Mammary epithelial cell (primary cell): ENCODE measurements at places on chromosomes 6 and 20. TPM values are rescaled to one million over a fixed set of nuclear protein-coding genes. Genes with fewer than 3 reads are reported as not detected.

- no peak for DNase-seq
These were observed 13.1 kb downstream of the TCP11 start for GRCh38 chr6:35128042-35128441.

GRCh38 chr6:142883011-142883410 is 62.0 kb downstream of the HIVEP2 start:
- DNase-seq = no peak

DNA sequence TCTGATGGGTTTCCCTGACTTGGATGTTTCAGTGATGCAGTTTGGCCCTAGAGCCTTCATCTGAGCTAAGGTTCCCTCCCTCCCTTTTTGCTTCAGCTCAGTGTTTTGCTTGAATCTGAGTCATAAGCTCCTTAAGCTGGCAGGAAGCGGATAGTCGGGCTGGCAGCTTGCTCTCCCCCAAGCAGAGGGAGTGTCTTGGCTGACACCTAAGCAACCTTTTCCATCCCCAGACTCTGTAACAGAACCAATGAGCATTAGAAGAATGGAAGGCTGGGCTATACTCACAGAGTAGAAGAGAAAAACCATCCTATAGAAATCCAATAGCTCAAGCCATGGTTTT is 98.3 kb downstream of the HAO1 start:
- peak; percentile 91 for DNase-seq

Gene NAA20
- 102 TPM for polyA plus RNA-seq

DNA sequence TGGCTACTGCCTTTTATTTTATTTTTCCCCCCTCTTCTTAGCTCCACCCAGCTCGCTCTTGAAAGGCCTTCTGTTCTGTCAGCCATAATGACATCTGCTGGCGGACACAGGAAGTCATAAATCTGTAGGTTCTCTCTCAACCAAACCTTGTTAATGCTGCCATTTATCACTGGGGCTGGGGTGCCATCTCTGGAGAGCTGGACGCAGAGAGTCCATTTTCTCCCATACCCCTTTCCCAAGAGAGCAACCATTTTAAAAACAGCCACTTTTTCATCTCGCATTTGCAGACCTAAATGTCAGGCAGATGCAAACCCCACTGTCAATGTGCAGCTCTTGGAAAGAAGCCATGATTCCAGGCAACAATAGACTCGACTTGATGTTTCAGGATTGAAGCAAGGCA is 13.0 kb upstream of the TSHZ2 start:
- no peak for DNase-seq

Gene NNAT
- polyA plus RNA-seq = 0.86 TPM

Gene SERPINB6
- polyA plus RNA-seq = 82.5 TPM

Gene ADGRB3
- polyA plus RNA-seq = not detected

GRCh38 chr6:32327103-32327502 is 44.6 kb downstream of the TSBP1 start:
- no peak for DNase-seq

GRCh38 chr6:141552463-141552862 is 580.3 kb upstream of the GJE1 start:
- DNase-seq = peak; percentile 94

DNA sequence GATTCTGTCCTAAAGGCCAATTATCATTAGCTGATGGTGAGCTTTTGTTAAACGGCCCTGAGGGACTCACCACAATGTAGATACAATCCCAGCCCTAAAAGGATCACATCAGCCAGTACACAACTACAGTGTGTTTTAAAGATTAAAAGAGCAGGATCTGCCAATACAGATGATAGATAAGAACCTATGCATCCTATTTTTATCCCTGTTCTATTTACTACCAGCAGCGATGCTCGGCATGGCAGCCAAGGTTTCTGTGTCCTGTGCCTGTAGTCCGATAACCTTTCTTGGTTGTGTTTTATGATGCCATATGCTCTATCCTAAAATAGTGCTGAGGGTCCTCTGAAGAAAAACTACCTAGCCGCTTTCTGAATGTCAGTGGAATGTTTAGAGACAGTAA is 289.4 kb downstream of the PHACTR1 start:
- DNase-seq = no peak

Gene GSTA2
- not detected for polyA plus RNA-seq

DNA sequence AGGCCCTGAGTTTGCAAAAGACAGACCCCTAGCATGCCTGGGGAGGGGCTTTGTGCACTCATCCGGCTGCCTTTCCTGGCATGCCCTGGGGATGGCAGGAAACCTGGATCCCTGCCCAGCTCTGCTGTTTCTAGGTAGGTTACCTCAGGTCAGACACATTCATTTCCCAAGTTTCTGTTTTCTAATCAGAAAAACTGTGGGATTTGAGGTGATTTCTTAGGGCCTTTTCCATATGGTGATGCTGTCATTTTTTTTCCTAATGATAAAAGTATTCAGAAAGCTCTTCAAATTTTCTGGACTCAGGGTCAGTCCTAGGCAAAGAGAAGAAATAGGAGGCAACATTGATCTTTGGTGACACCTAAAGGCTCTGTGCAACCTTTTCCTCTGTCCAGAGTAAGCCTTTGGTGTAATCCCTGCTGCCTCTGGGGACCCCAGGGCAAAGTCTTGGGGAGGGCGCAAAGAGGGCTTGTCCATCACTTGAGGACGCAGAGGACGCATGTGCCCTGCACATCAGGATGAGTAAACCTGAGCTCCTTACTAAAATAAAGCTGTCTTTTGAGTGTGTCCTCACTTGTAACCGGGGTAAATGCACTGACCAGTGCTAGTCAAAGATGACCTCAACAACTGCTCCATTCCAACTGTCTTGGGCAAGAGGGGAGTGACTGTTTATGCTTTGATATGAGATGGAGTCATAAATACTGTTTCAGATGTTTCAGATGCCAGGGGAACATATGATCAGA is 13.5 kb upstream of the TRAM2 start:
- DNase-seq = no peak

GRCh38 chr6:153074761-153075160 is 56.3 kb downstream of the RGS17 start:
- DNase-seq = no peak

Gene ETV7
- 0.78 TPM for polyA plus RNA-seq

Gene TMEM74B
- polyA plus RNA-seq = 0.67 TPM

Gene NEURL2
- 0.36 TPM for polyA plus RNA-seq

Gene CCND3
- polyA plus RNA-seq = 123 TPM

DNA sequence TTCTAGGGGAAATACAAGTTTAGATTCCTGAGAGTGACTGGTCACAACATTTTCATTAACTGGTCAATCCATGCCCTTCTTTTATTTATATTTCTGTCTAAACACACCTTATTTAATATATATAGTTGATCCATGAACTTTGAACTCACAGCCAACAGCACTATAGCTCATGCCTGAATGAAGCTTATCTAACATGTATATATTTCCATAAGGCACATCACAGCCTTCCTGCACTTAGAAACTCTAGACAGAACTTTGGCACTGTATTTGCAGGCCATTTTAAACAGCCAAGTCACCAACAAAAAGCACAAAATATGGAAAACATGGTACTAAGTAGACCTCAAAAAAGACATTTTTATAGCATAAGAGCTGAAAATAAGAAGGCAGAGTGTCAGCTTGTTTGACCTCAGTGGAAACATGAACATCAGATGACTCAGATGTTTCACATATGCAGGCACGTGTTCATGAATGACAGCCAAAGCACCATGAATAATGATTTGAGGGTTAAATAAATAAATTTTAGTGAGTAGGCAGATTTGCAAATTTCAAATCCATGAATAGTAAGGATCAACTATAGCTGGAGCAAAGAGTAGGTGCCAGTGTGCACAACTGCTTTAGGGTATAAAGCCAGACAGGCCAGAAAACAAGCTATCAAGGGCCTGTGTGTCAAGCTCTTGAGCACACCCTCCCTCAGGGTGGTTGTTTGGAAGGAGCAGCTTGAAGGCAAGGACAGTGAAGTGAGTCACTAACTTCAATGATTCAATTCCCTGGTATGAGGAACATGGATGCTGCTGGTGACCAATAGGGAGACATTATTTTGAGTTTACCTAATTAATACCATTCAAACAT is 88.9 kb upstream of the NT5E start:
- peak; percentile 93 for DNase-seq

GRCh38 chr6:30793521-30794194 is 49.3 kb upstream of the IER3 start:
- DNase-seq = no peak

- no peak for DNase-seq
These were observed 6.7 kb downstream of the RGS19 start for GRCh38 chr20:64072498-64073063.

DNA sequence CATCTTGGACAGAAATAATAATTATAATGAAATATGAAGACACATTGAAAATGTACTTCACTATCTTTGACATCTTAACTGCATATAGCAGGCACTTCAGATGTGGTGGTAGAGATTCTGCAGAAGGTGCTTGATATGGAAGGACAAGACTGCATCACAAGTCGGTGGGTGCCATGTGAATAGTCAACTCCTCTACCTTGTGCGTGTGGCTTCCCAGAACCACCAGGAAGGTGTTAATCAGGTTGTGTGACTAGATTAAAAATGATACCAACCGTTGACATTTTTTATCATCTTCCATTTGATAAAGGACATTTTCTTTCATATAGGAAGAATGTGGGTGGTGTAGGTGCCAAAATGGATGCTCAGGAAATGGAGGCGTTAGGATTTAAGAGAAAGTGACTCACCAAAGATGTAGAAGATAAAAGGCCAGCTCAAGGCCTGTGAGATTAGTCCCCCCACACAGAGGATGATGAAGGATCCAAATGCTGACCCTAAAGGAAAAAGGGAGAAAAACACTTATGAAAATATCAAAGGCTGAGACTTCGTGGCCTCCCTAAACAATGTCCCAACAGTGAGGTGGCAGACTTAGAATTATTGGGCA is 12.3 kb downstream of the SLC17A2 start:
- no peak for DNase-seq

DNA sequence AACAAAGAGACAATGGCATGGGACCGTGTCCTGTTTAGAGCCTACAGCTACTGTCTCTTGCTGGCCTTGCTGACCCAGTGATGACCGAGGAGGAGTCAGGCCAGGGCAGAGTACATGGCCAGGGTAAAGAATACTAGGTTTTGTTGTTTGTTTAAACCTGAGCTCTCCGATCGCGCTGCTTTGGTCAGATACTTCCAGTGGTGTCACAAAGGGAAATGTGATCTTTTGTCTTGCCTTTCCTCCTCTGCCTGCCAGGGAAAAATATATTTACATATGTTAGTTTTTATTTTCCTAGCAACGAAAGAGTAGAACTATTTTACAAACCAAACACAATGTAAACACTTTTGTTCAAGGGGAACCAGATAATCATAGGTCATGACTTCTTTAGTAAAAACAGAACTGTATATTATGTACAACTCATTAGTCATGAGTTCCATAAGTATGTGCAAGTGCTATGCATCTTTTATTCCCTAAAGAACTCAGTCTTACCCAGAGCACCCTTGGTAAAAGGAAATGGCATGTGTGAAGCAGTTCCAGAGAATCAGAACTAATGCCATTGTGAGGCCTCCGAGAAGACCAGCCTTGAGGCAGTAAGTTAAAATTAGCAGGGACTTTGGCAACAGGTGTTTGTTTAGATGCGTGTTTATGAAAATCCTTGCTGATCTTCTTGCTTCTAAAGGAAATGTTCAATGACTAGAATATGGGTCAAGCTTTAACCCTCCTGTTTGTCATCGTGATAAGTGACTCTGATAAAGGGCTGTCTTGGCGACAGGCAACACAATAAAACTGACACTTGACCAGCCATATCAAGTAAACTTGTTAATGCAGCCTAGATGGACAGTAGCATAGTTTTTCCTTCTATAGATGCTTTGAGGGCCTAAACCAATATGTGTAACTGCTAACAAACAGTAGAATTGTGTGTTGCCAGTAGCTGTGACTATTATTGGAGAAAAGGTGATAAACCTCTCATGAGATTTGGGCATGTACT is 204.6 kb downstream of the NKAIN2 start:
- DNase-seq = no peak

DNA sequence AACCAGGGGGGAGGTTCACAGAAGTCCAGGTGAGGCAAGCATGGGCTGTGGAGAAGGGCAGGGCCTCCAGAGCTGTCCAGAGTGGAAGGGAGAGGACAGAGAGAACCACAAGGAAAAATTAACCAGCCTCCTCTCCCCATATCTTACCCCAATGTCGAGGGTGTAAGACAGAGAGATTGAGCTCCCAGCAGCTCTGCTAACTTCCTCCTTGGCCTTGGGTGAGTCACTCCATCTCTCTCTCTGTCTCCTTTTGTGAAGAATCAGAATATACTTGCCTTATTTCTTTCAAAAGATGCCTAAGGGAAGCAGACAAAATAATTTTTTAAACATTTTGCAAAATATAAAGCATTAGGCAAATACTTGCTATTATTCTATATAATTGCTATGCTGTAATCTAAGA is 58.3 kb upstream of the IYD start:
- DNase-seq = no peak

Gene CLPSL1
- not detected for polyA plus RNA-seq

Gene DXO
- 13.4 TPM for polyA plus RNA-seq

Gene SOX18
- not detected for polyA plus RNA-seq

Gene GNAS-AS1
- 0.27 TPM for polyA plus RNA-seq

DNA sequence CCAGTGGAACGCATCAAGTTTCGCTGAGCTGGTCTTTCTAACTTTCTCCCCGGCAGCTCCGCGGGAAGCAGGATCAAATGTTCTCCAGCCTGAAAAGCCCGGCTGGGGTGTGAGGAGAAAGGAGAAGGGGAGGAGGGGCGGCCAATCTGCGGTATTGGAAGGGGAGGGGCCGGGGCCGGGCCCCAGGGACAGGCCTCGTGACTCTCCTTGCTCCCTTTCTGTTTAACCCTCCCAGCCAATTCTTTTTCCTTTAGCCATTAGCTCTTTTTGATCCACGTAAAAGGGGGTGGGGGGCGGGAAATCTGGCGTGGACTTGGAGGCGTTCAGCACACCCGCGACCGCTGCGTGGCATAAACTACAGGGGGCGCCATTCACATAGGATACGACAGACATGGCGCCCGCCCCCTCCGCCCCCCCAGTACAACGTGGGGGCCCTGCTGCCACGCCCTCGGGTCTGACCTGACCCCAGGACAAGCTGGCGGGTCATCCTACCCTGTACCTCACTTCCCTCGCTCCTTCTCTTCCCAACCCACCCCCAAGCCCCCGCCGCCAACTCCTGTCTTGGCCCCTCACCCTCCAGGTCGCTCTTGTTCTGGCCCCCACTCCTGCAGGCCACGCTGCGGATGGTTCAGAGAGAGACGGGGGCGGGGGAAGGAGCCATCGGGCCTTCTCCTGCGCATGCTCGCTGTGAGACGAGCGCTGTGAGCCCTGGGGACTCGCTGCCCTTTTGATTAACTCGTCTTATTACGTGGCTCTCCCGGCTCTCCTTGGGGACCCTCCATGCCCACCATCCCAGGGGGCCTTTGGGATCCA is 7.8 kb upstream of the MDGA1 start:
- peak; percentile 17 for DNase-seq

DNA sequence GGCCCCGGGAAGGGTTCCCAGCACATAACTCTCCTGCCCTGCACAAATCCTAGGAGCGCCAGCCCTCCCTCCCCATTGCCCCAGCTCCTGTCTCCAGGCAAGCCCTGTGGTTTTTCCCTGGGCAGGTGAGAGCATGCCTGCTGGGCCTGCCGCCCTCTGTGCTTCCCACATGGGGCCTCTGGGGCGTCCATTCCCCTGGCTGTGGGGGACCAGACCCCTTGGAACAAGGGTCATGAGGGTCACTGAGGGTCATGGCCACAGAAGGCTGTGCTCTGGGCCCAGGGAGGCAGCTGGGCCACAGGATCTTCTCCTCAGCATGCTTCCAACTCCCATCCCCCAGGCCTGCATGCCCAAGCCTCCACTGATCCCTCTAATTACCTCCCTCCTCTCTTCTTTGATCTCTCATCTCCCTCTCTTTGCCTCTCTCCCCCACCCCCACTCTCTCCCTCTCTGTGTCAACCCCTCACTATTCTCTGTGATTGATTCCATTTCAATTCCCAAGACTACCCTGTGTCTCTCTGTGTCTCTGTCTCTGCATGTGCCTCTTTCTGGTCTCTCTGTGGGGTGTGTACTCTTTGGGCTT is 6.1 kb downstream of the MDFI start:
- peak; percentile 73 for DNase-seq

- no peak for DNase-seq
These were observed 71.9 kb downstream of the GJA10 start for GRCh38 chr6:89966228-89966544.
